G401 (cell line): ENCODE measurements at places on chromosomes 3 and 15. TPM values are rescaled to one million over a fixed set of nuclear protein-coding genes. Genes with fewer than 3 reads are reported as not detected.

The ALPK3 gene
- 0.06 and 0.20 TPM in 2 replicates for total RNA-seq

The SOX14 gene
- total RNA-seq: not detected in 2 replicates

The RBPMS2 gene
- total RNA-seq: 0.12 and 0.27 TPM in 2 replicates

The TUSC7 gene
- not detected in 2 replicates for total RNA-seq

The CAND2 gene
- 19.2 and 20.2 TPM in 2 replicates for total RNA-seq

The RASL12 gene
- not detected in 2 replicates for total RNA-seq
